Stimulated activated CD4-positive, alpha-beta T cell treated with anti-CD3 and anti-CD28 coated beads, Interleukin-1b, Interleukin-23, amount 100 ng/mL, for 1 hour (primary cell): ENCODE measurements at places on chromosomes 5 and 9.

GRCh38 chr5:102554728-102555127 is 55.9 kb upstream of the SLCO6A1 start:
- no peak for DNase-seq

DNA sequence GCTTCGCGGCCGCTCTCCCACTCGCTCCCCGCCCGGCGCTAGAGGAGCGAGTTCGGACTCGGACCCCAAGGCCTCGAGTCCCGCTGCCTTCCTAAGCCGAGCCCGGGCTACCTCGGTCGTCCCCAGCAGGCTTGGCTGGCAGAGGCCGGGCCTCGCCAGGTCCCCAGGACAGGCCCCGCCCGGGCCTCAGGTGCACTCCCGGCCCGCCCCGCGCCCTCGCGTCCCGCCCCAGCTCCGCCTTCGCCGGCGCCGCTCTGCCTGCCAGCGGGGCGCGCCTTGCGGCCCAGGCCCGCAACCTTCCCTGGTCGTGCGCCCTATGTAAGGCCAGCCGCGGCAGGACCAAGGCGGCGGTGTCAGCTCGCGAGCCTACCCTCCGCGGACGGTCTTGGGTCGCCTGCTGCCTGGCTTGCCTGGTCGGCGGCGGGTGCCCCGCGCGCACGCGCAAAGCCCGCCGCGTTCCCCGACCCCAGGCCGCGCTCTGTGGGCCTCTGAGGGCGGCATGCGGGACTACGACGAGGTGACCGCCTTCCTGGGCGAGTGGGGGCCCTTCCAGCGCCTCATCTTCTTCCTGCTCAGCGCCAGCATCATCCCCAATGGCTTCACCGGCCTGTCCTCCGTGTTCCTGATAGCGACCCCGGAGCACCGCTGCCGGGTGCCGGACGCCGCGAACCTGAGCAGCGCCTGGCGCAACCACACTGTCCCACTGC is at the start of gene SLC22A5:
SLC22A5 (plus strand) TSS at position 237 of the 707 bp plus-strand sequence; CDS start at position 500, 263 bp downstream.
- peak; percentile 54 for DNase-seq

DNA sequence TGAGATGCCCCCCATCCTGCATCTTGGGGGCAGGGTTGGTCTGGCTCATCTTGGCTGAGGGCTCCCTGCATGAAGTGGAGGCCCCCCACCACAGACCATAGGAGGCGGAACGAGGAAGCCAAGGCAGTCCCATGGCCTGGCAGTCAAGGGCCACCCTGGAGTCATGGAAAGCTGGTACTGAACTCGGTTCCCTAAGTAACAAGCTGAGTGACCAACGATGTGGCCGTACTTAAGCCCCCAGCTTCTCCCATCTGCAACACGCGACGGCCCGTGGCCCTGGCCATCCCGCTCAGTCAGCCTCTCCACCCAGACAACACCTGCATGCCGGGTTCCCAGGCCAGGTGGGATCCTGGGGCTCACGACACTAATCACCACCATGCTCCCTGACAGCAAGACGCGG is 17.1 kb downstream of the BRD3 start:
- DNase-seq, result no peak

DNA sequence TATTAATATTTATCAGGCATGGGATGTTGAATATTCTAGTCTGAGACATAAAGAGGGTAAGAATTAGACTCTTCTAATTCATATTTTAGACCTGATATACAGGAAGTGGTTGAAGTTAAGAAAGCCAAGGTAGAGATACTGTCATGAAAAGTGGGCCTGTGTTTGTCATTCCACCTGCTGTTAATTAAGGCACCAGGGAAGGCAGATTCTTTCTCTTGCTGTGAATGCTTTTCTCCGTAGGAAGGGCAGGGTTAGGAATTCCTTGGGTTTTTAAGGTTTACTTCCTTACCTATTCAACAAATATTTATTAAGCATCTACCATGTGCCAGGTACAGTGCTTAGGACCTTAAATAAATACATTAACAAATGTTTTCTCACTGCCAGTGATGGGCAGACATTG is 196.4 kb downstream of the CAVIN4 start:
- no peak for DNase-seq

GRCh38 chr9:35910613-35911359 is 1.5 kb downstream of the SPAAR start:
- DNase-seq, result no peak

DNA sequence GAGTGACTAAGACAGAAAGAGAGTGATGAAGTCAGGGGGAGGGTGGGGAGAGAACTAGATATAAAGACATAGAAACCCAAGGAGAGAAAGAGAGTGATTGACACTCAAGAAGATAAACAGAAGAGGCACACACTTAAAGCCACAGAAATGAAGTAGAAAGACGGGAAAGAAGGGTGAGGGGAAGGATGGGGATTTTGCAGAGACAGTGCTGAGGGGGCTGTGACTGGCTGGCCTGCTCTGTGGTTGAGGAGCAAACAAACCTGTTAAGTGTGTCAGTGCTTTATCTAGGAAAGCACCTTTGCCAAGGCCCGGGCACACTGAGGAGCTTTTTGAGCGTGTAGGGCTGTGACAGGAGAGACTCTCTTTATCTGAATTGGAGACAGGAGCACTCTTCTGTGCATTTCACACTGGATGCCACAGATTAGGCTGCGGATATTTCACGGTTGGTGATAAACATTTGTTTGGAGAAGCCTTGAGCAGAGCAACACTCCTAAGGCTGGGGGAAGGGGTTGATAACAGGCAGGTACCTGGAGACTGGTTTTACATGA is 109.1 kb downstream of the DOCK2 start:
- no peak for DNase-seq

- DNase-seq, result no peak
These were observed 815 bp downstream of the PDZD2 start for GRCh38 chr5:31639481-31640411.

DNA sequence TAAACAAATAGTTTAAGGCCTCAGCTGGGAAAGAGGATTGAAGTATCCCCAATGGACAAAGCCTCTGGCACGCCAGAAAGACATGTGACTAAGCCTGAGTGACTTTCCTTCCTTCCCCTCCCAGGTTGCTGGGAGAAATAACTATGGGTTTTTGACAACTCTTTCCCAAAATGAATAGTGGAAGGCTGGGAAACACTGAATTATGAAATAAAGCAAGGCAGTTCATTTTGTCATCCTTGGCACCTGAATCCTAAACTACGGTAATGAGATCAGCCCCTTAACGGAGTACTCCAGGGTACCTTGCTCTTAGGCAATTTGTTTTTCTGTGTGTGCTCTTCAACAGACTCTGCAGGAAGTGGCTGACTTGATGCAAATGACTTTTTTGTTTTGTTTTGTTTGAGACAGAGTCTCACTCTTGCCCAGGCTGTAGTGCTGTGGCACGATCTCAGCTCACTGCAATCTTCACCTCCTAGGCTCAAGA is 75.2 kb downstream of the LMNB1 start:
- no peak for DNase-seq

- no peak for DNase-seq
These were observed 332.3 kb upstream of the NUDT12 start for GRCh38 chr5:103894882-103895281.

DNA sequence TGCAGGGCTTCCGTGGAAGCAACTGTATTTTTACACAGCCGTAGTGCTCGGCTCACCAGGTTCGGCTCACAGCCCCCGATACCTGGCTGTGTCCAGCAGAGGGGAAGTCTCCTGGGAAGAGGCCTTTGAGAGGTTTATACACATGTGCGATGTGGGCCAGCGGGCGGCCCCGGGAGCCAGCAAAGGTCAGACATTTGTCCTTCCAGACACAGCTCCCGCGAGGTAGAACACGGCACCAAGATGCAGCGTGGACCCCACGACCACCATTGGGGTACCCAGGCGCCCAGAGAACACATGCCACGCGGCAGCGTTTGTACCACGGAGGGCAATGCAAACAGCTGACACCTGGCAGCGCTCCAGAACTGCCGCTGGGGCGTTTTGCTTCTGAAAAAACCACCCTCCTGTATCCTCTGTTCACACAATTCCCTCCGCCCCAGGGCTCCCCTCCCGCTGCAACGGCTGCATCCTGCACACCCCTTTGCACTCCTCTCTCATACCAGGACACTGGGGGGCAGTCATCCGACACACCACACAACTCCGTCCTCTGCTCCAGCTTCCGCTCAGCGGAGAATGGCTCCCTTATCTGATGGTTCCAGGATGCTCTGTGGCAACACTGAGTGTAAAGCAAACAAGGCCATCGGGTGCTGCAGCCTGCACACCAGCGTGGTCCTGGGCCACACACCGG is 235.3 kb downstream of the SYK start:
- DNase-seq, result peak; percentile 27

DNA sequence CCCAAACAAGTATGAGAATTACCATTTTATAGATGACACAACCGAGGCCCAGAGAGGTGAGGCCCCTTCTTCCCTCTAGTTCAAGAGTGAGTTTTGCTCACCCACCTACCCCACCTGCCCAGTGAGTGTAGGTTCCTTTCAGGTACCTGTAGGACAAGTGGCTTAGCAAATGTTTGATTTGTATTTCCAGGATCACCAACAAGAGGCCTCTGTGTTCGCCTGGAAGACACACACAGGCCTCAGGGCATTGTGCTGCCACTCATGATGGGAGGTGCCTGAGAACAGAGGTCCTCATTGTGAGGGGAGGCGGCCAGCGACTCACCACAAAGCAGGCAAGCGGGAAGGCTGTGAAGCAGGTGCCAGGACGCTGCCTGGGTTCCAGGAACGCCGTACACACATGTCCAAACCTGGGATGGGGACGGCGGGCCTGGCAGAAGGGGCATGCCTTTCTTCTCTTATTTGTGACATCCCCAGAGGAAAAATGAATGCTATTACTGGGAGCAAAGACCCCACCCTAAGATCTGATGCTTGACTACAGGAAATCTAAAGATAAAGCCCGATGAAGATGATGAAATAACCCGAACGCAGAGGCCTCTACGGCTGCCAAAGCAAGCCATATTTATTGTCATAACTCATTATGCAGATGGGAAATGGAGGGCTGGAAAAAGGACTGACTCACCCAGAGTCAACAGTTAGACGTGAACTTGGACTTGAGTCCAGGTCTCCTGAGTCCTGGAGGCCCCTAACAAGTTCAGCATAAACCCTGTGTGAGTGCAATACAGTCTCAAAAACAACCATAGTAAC is 60.2 kb upstream of the SLC25A51 start:
- no peak for DNase-seq
